ENCODE measurements at places on chromosomes 2 and 18.

DNA sequence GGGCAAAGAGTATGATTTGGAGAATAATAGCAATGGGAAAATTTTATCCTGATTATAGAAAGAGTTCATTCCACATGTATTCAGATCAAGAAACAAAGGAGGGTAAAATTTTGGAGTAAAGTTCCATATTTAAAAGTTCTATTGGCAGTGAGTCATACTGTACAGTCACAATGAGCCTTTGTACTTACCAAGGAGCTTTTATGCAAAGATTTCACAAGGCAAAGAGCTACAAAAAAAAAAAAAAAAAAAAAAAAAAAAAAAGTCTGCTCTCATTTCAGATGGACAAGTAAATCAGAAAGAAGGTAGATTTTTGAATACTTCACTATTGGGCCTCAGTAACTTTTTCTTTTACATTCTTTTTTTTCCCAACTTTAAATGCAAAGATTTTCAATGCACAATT is 1802.2 kb upstream of the PIK3C3 start:
- no peak for DNase-seq

DNA sequence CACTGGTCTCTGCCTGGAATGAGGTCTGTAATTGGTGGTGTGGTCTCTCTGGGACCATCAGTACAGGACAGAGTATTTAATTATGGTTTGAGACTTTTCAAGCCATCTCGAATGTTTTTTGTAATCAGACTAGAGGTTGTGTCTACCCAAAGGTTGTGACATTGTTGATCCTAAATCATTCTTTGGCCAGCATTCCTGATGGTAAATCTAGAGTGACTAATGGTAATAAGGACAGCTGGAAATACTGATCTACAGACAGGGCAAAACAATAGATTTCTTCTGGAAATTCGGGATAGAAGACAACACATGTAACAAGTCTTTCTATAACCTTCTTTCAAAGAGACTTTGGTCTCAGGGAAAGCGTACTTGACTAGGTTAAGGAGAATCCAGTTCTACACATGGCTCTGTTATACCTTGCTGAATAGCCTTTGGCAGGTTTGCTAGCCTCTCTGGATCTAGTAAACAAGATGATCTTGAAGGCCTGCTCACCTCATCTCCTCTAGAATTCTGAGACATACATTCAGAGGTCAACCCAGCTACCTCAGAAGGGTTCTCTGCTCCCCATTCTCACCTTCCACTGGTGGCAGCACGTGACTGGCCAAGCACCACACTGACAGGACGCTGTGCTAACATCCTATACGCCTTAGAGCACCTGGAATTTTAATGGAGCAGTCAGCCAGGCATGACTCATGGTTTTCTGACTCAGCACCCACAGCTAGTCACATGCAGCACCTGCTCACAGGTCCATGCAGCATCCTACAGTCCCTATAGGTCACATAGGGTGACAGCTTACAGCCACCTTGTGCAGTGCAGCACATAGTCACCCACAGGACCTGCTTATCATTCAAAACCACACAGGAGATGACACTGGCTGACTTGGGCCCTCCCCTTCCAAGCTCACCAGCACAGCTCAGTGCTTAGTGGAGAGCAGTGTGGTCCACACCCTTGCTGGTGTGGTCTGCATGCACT is 12.2 kb downstream of the PLB1 start:
- no peak for DNase-seq

- DNase-seq: peak; percentile 61
These were observed 18.3 kb upstream of the CXCR4 start for GRCh38 chr2:136135921-136136906.

DNA sequence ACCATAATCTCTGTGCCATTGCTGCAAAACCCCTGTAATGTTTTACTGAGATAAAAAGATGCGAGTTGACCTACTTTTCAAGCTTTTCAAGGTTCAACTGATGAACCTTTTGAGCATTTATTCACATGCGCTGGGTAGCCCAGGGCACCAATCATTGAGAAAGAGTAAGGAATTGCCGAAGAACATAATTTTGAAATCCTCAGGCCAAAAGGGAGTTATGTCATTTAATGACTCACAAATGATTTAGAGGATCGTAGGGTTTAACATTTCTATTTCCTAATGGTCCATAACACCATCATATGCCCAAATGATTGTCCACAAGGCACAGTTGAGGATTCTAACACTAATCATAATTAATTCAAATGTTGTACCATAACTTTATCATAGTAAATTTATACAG is 20.2 kb upstream of the DLX1 start:
- no peak for DNase-seq

Measured in activated T-cell treated with anti-CD3 and anti-CD28 coated beads for 1 hour (primary cell).